ENCODE measurements at places on chromosomes 6 and 20. TPM values are rescaled to one million over a fixed set of nuclear protein-coding genes. Genes with fewer than 3 reads are reported as not detected.

CAGE1 gene
- 0.06 TPM for polyA plus RNA-seq

PRSS16 gene
- 0.10 TPM for polyA plus RNA-seq

SIRPB1 gene
- 0.25 TPM for polyA plus RNA-seq

UNC5CL gene
- 10.7 TPM for polyA plus RNA-seq

CTNNBL1 gene
- polyA plus RNA-seq: 50.2 TPM

TNFRSF6B gene
- polyA plus RNA-seq: 2.8 TPM

C6orf15 gene
- polyA plus RNA-seq: not detected

SYNGAP1 gene
- polyA plus RNA-seq: 31.5 TPM

BMP5 gene
- polyA plus RNA-seq: 2.8 TPM

MATN4 gene
- 0.34 TPM for polyA plus RNA-seq

HSPA1B gene
- polyA plus RNA-seq: 125 TPM

HSPA12B gene
- 15.7 TPM for polyA plus RNA-seq

CRISP1 gene
- polyA plus RNA-seq: 0.13 TPM

MTHFD1L gene
- 16.9 TPM for polyA plus RNA-seq

TREML2 gene
- 0.11 TPM for polyA plus RNA-seq

HLA-DRA gene
- 58.4 TPM for polyA plus RNA-seq

NKAIN2 gene
- 20.8 TPM for polyA plus RNA-seq

SEMG1 gene
- not detected for polyA plus RNA-seq

OVOL2 gene
- 1.5 TPM for polyA plus RNA-seq

CCDC170 gene
- 2.7 TPM for polyA plus RNA-seq

CLIC5 gene
- polyA plus RNA-seq: 218 TPM

CEBPB gene
- 4.9 TPM for polyA plus RNA-seq

ADGRF4 gene
- polyA plus RNA-seq: 0.11 TPM
